ENCODE measurements at places on chromosomes 7 and 10.

DNA sequence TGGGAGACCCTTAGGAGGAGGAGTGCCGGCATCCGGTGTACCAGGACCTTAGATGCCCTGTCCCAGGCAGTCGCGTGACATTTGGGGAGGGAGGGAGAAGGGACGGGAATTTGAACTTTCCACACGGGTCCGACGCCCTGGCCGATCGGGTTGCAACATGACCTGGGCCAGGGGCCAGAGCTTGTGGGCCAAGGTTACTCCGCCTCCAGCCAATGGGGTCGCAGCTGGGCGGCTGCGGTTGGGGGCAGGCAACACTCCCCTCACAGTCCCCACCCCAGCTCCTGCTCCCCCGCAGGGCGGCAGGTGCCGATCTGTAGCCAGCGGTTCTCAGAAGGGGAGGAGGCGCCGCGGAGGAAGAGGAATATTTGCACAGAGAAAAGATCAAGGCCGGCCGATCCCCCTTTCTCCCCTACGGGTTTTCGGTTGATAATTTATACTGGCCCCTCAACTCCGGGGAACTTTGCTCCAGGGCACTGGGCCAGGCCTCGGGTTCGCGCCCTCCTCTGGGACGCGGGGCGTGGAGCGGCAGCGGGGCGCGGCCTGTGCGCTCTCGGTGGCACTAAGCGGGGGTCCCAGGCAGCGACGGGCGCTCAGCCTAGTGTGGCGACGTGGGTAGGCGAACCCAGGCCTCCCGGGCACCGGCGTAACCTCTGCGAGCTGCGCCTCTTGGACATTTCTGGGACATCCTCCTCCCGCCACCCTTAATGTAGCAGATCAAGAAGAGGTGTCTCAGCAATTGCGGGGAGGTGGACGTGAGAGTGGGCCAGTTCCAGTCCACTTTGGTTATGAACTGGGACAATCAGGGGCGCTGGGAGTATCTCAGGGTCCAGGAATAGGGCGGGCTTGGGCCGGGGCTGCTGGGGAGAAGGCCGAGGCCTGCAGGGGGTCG is 1.2 kb downstream of the MLXIPL start:
- DNase-seq = no peak

DNA sequence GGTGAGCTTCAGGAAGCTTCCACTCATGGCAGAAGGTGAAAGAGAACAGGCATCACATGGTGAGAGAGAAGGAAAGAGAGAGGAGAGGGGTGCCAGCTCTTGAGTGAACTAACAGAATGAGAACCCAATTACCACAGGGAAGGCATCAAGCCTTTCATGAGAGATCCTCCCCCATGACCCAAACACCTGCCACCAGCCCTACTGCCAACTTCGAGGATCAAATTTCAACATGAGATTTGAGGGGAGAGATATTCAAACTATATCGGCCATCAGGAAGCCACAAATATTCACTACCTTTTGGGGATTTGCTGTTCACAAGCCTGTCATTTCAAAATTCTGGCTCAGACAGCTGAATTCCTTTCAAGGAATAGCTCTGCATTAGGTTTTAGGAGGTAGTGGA is 39.9 kb upstream of the SMNDC1 start:
- no peak for DNase-seq

GRCh38 chr7:391411-391951 is 101.5 kb downstream of the FOXL3 start:
- no peak for DNase-seq

GRCh38 chr7:124310934-124311390 is 278.1 kb upstream of the TMEM229A start:
- DNase-seq = no peak

- DNase-seq = no peak
Observed at GRCh38 chr10:117322260-117322659, 53.0 kb downstream of the PDZD8 start.

GRCh38 chr10:61878740-61879068 is 22.8 kb upstream of the ARID5B start:
- no peak for DNase-seq

DNA sequence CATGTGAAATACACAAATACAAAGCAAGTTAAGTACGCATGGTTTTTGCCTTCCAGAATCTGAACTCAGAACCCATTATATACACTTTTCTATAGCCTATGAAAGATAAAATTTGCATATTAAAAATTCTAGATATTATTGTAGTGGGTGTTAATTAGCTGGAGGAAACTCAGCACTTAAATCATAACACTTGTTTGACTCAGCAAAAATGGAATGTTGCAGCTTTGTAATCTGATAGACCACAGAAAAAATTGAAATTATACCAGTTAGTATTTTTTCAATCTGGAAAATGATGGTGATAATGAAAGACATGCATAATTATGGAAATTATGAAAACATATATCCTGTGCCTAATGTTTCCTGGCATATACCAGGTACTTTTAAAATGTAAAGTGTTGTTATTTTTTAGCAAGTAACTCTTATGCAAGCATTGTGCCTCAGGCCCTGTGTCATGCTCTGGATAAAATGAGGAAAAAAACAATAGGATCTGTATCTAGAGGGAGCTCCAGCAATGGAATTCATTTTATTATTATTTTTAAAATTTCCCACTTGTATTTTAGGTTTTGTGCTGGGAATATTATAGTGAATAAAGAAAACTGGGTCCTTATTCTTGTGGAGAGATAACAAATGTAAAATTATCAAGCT is 490.4 kb upstream of the SEMA3A start:
- no peak for DNase-seq

DNA sequence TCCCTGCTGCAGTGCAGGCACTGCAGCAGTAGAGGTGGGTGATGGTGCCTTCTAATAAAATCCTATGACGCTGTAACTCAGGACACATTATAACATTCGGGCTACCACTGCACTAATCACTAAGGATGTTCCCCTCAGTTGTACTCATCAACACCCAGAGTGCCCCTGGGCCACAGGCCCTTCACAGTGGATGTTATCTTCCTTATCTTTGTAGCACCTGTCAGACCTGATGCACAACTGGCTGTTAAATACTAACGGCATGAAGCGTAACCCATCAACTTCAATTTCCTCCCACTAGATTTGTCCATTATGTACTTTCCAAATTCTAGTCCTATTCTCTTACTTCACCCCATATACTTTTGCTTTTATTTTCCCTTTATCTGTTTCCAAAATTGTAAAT is 66.3 kb downstream of the PARD3 start:
- DNase-seq = no peak

GRCh38 chr7:38679419-38679818 is 48.2 kb upstream of the AMPH start:
- DNase-seq = no peak
